CD4-positive, alpha-beta T cell treated with Interleukin-2 at 100 ng/mL for 4 hours (primary cell): ENCODE measurements at places on chromosomes 3 and 15.

DNA sequence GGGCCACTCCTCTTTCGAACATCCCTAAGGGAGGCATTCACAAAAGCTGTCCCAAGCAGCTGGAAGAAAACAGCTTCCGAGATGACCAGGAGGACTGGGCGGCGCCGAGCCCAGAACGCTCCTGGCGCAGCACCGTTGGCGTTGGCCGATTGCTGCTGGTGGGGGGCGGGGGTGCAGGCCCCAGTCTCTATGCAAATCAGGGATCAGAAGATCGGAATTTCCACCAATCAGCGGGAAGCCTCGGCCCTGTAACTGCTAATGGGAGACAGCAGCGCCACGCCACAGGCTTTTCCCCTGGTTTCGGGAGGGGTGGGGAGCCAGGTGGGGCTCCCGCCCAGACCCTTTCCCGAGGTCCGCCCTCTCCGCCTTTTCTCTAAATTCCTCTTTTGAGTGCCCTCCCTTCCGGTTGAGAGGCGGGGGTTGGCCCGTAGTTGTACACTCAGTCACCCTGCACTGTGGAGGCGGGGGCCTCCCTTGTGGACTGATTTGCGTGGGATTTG lies 27.0 kb downstream of the HMCES start:
- peak; percentile 11 for DNase-seq

DNA sequence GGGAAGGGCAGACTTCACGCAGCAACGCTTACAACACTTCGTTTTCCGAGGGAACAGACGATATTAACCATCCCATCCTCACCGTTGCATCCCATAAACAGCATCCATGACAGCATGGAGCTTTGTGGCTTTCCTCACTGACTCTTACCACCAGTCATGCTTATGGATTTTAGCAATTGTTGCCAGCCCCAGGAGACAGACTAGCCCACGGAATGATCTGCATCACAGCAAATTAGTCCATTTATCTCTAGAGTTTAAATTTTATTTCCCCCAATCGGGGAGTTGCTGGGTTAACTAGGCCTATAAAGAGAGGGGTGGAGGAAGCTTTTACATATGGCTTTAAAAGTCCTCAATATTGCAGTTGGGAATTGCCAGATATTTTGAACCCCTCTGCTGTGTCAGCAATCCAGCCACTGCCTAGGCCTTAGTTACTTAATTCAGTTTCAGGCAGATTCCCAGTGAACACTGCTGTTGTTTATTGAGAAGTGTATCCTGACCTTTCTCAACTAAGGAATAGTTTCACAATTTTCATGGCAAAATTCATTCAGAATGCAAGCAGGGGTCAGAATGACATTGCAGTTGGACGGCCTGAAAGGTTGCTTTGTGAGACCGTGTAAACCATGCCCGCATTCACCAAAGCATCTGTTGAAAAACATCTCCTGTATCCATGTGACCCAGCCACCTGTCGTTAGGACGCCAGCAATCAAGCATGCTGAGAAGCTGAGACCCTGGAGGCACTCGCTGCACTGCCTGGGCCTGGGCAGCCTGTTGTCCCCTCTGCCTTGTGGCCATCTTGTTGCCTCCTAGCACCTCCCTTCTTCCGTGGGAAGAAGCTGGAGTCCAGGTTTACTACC lies 397.4 kb upstream of the TPM1 start:
- DNase-seq: no peak

DNA sequence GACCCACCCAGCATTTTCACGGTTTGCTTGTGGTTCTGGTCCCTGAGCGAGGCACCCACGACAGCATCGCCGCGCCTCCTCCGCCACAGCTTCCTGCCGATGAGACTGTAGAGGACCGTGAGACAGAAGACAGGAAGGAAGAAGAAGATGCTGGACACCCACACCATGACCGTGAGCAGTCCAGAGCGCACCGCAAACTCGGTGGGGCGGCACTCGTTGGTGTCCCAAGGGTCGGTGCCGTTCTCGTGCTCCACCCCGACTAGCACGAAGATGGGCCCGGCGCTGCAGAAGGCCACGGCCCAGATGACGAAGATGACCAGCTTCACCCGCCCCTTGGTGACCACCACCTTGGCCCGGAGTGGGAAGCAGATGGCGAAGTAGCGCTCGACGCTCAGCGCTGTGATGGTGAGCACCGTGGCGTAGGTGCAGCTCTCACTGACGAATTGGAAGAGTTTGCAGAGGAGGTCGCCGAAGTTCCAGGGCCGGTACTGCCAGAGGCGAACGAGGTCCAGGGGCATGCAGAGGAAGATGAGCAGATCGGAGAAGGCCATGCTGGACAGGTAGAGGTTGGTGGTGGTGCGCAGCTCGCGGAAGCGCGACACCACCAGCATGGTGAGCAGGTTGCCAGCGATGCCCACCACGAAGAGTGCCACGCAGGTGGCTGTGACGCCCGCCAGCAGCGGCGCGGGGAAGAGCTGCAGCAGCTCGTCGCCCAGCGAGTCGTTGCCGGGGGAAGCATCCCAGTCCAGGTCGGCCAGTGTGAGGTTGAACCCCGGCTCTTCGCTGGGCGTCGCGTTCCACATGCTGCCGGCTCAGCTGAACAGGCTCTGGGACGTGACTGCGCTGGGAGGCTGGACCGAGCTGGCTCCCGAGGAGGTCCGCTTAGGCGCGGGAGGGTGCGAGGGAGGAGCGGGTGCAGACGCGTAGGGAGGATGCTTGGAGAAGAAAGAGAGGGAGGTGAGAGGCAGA lies at the start of gene GHSR:
Gene GHSR (minus strand): TSS at position 846 of the 969 bp plus-strand sequence. CDS start 43 bp downstream, at position 803.
- DNase-seq: peak; percentile 12

DNA sequence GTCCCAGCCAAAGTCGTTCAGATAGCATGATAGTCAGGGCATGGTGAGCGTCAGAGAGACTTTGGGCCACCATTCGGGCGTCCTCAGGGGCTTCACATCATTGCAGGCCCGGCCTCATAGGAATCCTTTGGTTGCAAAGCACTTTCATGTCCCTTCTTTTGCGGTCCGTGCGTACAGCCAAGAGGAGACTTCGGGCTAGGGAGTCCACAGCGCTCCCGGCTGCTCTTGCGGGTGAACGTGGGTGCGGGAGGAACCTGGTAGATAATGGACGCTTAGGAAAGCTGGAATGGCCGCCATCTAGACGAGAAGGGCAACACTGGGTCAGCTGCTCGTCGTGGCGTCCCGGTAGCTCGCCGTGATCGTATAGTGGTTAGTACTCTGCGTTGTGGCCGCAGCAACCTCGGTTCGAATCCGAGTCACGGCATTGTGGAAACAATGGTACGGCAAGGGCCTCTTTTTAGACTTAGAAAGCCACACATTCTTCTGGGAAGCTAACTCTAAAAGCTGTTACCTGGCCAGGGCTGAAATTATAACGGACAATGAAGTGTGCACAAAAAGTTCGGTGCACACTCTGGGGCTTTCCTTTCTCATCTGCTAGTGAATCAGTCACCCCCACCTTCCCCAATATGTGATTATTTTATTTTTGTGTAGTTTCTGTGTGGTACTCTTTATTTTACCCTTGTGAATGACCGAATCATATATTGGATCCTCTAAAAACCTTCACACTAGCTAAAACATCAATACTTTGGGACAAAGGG lies 13.2 kb upstream of the SHF start:
- peak; percentile 75 for DNase-seq

GRCh38 chr3:113546414-113546893 lies 14.1 kb downstream of the SIDT1 start:
- DNase-seq: no peak

DNA sequence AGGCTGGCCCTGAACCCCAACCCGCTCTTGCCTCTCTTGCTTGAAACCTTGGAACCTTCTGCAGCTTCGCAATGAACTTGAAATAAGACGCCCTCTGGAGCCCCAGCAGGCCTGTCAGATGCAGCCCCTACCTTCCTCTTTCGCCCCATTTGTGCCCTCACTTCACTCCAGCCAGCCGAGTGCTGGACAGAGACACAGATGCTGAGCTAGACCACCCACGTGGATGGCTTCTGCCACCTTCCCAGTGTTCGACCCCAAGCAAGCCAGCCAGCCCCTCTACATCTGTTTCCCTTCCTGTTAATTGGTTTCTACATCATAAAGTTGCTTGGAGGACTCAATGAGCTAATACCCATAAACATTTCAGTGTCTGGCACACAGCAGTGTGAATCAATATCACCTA lies 23.8 kb upstream of the SNRPA1 start:
- DNase-seq: no peak

DNA sequence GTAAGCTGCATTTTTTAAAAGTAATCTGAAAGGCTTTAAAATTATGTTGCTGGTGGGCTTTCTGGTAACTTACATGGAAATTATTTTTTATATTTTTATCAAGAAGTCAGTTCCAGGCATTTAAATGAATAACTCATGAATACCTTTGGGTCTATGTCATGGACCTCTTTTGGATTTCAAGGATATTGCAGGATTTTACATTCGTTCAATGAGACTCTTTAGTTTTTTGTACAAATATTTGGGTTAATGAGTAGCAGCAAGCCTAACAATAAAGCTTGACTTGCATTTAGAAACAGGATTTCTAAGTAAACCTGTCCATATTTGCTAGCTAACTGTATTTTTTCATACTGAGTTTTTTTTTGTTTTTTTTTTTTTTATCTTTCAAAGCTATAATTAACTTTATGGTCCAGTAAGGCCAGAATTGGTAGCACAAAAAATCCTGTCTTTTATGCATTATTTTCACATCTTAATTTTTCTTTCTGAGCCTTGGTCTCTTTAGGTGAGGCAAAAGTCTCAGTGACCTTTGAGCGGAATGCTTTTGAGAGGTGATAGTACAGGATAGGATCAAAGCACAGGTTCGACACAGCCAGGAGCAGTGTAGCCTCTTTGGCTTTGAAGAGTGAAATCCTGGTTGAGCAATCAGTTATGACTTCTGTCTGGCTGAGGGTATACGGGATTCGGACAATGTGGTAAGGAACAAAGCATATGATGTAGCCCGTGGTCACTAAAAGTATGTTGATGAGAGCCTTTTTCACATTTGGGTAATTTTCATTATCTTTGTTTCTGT lies 4.8 kb downstream of the GPR171 start:
- no peak for DNase-seq

DNA sequence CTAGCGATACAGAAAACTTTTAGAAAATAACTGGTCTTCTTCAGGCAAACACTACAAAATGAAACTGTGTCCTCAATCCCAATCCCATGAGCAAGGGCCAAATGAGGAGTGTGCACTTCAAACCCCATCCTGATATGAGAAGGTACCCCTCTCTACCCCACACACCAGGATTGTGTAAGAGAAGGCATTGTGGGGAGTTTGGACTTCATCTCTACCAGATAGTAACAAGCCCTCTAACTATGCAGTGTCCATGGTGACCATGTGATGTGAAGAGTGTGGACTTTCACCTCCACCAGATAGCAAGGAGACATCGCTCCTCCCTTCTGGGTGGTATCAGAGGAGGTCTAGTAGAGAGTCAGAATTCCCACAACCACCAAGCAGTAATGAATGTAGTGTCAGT lies 769.3 kb downstream of the MECOM start:
- no peak for DNase-seq

GRCh38 chr15:82111918-82112317 lies 66.1 kb upstream of the MEX3B start:
- DNase-seq: no peak

DNA sequence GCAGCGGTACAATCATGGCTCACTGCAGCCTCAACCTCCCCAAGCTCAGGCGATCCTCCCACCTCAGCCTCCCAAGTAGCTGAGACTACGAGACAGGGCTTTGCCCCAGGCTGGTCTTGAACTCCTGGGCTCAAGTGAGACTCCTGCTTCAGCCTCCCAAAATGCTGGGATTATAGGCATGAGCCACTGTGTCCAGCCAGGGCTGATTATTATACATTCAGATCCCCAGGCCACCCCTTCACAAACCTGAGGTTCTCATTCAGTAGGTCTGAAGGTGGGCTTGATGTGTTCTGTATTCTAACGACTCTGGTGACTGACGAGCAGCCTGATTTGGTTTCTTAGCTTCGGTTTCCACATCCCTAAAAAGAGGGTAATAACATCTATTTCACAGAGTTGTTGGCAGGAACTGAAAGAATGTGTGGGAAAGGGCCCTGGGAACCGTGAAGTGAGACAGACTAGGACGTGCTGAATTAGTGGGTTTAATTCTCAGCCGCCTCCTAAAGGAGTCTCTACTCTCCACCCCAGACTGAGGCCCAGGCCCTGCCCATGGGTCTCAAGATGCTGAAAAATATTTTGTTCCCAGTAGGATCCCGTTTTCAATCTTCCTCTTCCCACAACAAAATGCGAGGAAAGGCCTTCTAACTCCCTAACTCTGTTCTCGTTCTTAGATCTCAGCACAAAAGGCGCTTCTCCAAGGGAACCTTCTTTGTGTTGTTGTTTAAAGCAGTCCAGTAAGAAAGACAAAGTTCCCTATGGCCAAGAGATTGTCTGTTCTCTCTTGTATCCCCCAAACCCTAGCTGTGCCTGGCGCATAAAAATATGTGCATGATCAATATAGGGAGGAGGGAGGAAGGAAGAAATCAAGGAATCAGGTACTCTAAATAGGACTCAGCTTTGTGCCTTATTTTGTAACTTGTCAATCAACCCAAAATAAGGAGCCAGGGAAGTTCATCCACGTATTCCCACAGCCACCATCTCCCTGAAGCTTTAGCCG lies 210.0 kb upstream of the TOPAZ1 start:
- no peak for DNase-seq

- peak; percentile 20 for DNase-seq
These were observed 34.6 kb downstream of the GASK1A start for GRCh38 chr3:43013743-43014155.

DNA sequence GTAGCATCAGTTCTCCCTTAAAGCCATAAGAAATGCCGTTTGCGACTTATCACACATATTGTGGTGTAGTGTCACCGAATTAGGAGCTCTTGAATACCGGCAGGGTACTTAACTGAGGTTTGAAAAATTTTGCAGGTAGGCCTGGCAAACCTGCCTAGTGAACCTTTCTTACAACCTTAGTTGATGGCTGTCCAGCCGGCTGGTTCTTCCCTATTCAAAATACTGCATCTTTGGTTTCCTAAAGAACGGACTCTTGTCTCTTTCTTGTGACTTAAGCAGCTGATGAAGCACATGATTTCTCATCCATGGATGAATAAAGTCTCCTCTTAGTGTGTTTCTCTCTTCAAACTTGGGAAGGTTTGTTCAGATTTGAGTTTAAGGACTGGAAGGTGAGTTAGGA lies 1.5 kb downstream of the RAB7A start:
- no peak for DNase-seq

GRCh38 chr3:45870099-45870498 lies 16.2 kb upstream of the CCR9 start:
- peak; percentile 76 for DNase-seq

GRCh38 chr3:172210355-172210754 lies 171.0 kb downstream of the FNDC3B start:
- DNase-seq: no peak

DNA sequence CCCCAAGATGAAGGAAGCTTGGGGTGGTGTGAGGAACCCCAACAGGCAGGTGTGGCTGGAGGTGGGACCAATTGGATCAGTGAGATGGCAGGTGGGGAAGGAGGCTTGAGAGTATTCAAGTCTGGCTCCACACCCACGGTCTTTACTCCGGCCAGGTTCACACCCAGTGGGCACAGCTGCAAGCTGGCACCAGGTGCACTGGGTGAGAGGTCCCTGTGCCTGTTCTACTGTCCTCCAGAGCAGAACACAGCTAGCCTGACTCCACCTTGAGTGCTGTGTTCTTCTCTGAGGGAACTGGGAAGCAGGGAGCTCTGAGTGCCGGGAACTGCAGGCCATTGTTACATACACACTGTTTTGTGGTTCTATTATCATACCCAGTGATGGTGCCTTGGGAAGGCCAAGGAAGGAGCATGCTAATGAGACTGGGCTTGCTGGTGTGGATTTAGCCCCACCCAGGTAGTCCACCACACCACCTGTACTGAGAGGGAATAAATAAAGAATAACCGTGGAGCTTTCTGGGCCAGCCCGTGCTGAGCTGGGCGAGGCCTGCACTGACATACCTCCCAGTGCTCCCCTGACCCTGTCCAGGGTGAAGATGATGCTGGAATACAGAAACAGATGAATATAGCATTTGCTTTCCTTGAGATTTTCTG lies 93.4 kb downstream of the ABHD5 start:
- no peak for DNase-seq

- no peak for DNase-seq
These were observed 14.5 kb downstream of the ARHGEF26 start for GRCh38 chr3:154135511-154136173.
